ENCODE measurements at places on chromosomes 2 and 18.

DNA sequence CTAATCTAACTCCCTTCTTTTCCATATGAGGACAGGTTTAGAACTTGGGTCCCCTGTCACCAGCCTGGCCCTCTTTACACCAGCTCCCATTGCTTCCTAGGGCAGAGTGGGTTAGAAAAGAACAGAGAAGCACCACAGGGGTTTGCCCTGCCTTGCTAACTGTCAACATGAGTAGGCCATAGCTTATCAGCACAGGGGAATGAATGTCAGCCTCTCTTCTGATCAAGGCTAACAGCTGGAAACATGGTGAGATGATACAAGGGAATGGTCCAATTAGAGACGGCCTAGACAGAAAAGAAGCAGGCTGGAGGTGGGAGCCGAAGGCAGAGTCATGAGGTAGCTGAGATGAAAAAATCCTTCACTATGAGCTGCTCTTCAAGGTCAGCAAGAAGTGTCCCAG, 189.4 kb upstream of the ACAA2 start:
- DNase-seq, result no peak

DNA sequence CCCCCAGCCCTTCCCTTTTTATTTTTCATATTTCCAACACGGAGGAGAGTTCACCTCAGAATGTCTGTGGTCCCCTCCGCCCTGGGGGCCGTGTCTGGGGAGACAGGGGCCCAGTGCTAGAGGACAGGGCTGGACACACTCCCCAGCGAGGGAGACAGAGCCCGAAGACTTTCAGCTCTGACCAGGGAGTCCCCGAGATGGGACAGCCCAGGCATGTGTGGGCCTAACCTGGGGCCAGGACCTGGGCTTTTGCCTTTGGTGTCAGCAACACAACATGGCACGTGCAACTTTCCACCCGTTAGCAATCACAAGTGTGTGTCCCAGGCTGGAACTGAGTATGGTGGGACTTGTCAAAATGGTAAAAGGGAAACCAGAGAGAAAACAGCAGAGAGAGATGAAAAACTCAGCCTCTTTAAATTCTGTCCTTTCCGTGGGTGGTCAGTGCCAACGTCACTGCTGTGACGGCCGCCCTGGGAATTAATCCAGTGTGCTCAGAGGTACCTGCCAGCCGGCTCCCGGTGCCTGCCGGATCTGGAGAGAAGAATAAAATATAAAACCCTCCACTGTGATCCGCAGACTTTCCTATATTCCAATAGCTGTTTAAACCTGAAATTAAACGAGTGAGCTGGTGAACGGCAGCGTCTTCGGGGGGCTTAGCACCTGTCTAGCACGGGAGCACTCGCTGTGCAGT, 245.8 kb downstream of the EIPR1 start:
- DNase-seq, result no peak

- peak; percentile 4 for DNase-seq
Measured at GRCh38 chr18:65436430-65436829, 314.4 kb upstream of the CDH7 start.

DNA sequence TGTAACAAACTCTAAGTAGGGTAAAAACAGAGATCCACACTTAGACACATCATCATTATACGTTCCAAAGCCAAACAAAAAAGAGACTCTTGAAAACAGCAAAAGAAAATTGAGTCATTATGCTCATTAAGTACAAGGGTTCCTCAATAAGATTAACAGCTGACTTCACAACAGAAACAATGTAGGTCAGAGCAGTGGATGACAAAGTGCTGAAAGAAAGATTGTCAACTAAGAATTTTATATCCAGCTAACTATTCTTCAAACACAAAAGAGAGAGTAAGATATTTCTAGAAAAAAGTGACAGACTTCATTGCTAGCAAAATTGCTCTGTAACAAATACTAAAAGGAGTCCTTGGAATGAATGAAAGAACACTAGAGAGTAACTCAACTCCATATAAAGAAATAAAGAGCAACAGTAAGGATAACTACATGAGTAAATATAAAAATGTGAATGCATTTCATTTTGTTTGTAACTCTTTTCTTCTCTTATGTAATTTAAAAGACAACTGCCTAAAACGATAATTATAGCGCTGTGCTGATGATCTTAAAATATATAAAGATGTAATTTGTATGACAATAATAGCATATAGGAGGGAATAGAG, 23.8 kb upstream of the DNER start:
- DNase-seq, result no peak

- no peak for DNase-seq
Measured at GRCh38 chr2:197216361-197216979, 94.1 kb downstream of the ANKRD44 start.

DNA sequence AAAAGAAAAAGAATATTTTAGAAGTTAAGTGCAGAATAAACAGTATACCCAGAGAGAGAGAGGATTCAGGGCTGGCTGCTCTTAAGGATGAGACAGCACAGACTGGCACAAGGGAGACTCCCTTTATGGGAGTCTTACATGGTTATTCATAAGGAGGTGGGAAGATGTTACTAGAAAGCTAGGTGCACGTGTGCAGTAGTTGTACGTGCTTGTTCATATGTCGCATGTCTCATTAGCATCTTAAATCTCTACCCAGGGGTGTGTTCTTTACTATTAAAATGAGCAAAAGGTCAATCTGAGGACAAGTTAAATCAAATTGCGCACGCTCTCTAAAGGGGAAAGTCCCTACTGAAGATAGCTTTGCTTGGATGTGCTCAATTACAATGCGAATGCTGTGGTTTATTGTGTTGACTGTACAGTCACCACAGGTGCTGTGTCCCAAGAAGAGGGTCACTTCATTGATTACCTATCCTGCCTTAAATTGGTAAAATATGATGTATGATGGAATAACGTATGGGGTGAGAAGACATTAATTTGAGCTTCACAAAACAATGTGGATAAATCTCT, 368.0 kb upstream of the SPHKAP start:
- DNase-seq, result no peak

DNA sequence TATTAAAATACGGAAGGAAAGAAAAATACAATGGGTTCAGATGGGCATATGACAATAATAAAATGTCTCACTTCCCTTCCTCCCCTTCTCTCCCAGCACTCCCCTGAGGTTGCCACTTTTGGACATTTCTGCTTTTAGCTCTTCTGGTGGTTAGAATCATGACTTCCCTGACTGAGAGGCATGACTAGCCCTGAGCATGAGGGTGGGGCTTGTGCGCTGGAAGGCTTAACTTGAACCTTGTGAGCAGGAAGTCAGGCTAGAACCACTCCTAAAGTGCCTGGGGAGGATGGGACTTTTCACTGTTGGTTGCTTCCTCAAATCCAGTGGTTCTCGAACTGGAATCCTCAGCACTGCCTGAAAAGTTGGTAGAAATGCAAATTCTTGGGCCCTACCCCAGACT, 19.7 kb upstream of the ARHGAP25 start:
- DNase-seq, result no peak

DNA sequence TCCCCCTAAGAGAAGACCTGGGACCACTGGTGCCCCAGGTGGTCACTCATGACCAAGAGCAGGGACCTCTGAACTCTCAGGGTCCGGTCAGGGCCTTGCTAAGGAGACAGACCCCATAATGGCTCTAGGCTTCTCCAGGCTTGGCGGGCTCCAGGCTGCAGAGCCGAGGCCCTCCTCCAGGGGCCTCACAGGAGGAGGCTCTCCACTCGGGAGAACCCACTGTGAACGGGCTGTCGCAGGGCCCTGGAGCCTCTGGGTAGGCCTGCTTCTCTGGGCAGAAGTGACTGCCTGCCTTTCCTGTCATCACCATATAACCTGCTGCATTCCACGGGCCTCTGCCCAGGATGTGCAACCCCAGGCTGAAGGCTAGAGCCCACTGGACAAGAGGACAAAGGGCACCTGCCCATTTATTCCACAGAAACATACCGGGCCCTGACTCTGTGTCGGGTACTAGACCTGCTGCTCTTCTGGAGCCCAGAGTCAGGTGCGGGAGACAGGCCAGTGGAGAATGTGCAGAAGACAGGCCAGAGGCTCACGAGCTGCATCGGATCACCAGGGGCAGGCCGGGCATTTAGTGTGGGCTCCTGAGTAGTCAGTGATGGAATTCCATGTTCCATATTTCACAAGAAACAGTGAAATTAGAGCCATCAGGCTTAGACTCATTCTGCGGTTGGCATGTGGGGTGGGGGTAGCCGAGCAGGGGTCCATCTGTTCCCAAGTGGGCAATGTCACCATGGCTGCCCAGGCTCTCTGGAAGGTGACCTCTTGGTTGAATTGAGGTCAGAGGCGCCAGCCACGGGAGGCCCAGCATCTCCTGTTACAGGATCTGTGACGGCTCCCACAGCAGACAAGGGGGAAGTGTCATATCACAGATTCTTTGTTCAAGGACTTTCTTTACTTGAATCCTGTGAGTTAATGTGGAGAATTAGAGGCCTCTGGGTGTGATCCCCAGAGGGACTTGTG, 220.8 kb downstream of the SH3RF3 start:
- no peak for DNase-seq

DNA sequence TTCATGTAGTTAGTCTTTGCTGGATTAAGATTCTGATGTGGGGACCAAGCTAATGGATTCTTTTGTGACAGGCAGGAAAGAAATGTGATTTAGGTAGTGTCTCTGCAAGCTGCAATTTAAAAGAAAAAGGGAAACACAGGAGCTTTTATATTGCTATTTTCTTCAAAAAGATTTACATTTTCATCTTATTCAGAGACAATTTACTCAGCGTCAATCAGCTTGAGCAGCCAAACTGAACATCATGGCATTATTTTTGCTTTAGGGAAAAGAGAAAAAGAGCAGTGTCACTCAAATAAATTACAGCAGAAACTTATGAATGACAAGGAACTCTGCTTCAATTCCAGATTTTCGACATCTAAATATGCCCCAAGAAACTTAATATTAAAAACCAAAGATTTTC, 67.4 kb downstream of the PLA2R1 start:
- no peak for DNase-seq

- DNase-seq, result no peak
Measured at GRCh38 chr2:40148334-40148733, 303.6 kb downstream of the SLC8A1 start.

GRCh38 chr18:38751211-38751610, 1185.6 kb upstream of the CELF4 start:
- no peak for DNase-seq

GRCh38 chr18:44579028-44579702, 101.5 kb upstream of the SETBP1 start:
- DNase-seq, result peak; percentile 59

DNA sequence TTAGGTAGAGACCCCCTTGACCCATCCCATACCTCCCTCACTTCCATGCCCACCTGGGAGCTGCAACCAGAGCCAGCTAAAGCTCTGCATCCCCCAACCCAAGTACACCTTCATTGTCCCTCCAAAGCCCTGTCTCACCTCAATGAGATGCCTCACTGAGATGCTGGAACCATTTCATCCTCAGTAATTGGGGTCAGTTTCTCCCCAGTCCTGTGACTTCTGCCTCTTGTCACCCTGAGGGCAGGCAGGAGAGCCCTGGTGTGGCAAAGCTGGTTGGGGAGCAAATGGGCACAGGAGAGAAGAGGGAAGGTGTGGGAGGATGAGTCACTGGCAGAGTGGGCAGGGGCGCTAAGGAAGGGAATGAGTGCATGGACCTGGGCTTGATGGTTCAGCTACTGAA, 27.9 kb upstream of the NT5DC4 start:
- no peak for DNase-seq

All from NCI-H82 (cell line).